Progenitor cell of endocrine pancreas (in vitro differentiated cells): ENCODE measurements at places on chromosomes 5 and 9. TPM values are rescaled to one million over a fixed set of nuclear protein-coding genes. Genes with fewer than 3 reads are reported as not detected.

ANAPC2 gene
- total RNA-seq: 73.2 and 74.3 TPM in 2 replicates

HTR1A gene
- total RNA-seq: not detected in 2 replicates

OR1J2 gene
- not detected in 2 replicates for total RNA-seq

NSG2 gene
- 1.4 and 1.6 TPM in 2 replicates for total RNA-seq

DNA sequence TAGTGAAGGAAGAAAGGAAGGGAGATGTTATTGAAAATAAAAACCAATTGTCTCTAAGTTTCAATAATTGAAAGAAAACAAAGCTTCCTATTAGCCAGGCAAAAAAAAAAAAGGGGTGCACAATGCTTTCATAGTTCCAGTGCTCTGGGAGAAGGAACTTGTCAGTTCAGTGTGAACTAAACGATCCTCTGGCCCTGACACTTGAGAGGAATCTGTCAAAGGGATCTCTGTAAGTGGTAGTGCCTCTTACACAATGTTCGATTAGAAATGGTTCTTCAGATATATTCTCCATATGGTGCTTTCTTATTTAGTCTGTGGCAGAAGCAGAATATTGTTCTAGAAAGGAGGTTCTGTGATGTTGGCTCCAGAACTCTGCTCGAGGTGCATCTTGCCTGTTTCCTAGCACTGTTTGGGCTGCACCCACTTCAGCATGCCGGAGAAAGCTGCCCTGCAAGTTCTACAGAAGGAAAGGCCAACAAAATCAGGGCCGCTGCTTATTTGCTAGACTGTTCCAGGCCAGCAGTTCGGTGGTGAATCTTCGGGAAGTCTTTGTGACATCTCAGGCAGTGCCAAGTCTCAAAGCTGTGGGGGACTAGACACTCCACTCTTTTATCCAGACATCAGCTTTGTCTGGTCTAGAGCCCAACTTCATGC, 90.9 kb downstream of the PIK3R1 start:
- DNase-seq: no peak

DNA sequence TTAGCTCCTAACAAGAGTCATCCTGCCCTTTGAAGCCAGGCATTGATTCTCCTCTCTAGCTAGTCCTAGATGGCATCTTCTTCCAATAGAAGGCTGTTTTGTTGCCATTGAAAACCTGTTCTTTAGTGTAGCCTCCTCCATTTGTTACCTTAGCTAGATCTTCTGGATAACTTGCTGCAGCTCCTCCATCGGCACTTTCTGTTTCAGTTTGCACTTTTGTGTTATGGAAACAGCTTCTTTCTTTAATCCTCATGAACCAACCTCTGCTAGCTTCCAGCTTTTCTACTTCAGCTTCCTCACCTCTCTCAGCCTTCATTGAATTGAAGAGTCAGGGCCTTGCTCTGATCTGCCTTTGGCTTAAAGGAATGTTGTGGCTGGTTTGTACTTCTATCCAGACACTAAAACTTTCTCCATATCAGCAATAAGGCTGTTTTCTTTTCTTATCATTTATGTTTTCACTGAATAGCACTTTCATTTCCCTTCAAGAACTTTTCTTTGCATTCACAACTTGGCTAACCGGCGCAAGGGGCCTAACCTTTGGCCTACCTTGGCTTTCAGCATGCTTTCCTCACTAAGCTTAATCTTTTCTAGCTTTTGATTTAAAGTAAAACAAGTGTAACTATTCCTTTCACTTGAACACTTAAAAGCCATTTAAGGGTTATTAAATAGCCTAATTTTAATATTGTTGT, 166.5 kb upstream of the SLC12A2 start:
- no peak for DNase-seq

- no peak for DNase-seq
Observed at GRCh38 chr5:640461-641330, 28.6 kb downstream of the CEP72 start.

GRCh38 chr9:12968093-12968492, 193.3 kb downstream of the LURAP1L start:
- DNase-seq: no peak

DNA sequence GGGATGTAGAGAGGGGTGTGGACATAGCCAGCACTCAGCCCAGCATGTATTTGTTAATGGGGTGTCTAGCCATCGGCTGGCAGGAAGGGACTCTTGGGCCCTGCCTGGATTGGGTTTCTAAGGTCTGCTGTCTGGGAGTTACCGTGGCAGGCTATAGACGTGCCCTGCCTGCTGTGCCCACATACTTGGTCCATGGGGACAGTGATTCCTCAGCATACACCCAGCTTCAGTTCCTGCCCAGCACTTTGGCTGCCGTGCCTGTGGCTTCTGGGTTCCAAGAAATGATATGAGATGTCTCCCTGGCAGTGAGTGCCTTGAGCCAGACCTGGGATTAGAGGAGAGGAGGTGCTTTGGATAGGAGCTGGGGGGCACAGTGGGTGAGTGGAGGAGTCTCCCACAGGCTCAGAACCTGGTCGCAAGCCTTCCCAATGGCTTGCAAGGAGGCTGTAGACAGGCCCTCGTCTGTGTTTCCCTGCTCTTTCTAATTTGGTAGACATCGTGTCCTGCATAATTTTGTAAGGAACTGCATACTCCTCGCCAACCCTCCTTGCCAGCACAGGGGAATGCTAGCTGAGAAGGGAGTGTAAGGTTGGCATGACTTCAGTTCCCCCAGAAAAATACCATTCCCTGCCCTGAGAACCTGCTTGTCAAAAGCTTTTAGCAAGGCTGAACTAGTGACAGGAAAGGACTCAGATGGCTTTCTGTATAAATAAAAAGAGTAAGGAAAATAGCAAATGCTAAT, 287.9 kb downstream of the ZSWIM6 start:
- DNase-seq: no peak

GRCh38 chr9:115202960-115203751, 85.2 kb upstream of the TNC start:
- DNase-seq: no peak
